ENCODE measurements at places on chromosomes 3 and 15.

DNA sequence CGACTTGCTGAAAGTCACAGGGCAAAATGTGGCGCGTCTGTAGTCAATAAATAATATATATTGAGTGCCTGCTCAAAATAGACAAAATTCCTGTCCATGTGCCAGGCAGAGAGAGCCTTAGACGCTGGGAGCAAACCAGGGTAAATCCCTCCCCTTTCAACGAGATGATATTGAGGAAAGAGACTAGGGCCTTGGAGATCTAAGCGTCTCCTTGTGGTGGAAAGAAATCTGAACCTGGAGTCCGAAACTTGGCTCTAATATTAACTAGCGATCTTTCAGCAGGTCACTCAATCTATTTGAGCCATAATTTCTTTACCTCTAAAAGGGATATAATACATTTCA, 348 bp upstream of the DPP8 start:
- DNase-seq = no peak

- DNase-seq = peak; percentile 99
These were observed 42.1 kb downstream of the GOLGA6A start for GRCh38 chr15:74040109-74040850.

- no peak for DNase-seq
These were observed 53.7 kb downstream of the RGMA start for GRCh38 chr15:93035092-93035915.

DNA sequence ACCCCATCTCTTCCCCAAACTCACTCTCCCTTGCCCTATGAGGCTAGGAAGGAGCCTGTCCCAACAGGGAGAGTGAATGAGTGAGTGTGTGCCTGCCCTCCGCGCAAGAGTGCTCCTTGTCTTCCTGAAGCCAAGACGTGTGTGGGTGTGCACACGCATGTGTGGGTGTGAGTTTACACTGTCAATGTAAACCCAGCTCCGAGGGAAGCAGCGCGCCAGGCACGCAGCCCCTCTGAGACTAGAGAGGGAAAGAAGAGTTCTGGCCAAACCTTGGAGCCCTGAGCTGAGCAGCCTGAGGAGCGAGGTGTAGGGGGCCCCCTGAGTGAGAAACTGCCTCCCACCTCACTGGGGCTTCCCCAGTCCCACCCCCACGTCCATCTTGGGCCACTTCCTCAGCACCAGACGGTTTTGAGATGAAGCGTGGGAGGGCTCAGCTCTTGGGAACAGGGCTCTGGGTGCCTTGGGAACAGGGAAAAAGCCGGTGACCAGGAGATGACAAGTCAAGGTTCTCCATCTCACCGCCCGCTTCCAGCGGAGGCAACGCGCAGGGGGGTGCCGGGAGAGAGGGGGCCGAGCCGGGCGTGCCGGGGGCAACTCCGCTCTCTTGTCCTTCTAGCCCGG, 5.1 kb downstream of the MECOM start:
- peak; percentile 41 for DNase-seq

GRCh38 chr3:146883288-146883687, 278.1 kb upstream of the PLSCR5 start:
- DNase-seq = no peak

GRCh38 chr3:113758389-113759024, 11.7 kb downstream of the ATP6V1A start:
- peak; percentile 60 for DNase-seq

DNA sequence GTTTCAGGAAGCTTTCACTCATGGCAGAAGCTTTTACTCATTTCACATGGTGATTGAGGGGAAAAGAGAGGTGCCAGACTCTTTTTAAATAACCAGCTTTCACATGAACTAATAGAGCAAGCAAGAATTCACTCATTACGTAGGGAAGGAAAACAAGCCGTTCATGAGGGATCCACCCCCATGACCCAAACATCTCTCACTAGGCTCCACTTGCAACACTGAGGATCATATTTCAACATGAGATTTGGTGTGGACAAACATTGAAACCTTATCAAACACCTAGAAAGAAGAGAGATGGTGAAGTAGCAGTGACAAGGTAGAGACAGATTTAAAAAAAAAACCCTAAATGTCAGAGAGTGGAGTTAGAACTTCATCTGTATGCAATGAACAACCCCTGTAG, 408.6 kb upstream of the PDZRN3 start:
- DNase-seq = no peak

DNA sequence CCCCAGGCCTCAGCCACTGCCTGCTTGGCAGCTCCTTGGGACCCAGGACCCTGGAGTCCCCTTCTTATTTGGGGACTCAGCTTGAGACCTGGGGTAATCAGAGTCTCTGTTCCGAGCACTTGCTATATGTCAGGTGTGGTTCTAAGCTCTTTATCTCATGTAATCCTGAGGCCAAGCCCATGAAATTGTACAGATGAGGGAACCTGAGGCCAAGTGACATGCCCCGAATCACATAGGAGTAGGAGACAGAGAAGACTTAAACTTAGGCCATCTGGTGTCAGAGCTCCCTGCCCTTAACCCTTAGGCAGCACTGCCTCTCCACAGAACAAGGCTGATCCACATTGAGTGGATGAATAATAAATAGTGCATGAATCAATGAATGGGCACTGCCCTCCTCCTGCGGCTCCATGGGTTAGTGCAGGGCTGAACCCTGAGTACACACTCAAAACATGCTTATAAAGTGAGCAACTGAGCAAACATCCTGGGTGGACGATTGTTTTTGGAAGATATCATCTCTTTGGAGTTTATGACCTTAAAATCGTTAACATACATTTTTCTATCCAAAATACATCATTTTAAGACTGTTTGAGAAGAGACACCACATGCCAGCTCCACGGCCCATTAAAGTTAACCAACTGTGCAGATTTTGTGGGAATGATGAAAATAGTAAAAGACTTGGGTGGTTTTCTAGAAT, 33.2 kb upstream of the IQSEC1 start:
- DNase-seq = no peak

DNA sequence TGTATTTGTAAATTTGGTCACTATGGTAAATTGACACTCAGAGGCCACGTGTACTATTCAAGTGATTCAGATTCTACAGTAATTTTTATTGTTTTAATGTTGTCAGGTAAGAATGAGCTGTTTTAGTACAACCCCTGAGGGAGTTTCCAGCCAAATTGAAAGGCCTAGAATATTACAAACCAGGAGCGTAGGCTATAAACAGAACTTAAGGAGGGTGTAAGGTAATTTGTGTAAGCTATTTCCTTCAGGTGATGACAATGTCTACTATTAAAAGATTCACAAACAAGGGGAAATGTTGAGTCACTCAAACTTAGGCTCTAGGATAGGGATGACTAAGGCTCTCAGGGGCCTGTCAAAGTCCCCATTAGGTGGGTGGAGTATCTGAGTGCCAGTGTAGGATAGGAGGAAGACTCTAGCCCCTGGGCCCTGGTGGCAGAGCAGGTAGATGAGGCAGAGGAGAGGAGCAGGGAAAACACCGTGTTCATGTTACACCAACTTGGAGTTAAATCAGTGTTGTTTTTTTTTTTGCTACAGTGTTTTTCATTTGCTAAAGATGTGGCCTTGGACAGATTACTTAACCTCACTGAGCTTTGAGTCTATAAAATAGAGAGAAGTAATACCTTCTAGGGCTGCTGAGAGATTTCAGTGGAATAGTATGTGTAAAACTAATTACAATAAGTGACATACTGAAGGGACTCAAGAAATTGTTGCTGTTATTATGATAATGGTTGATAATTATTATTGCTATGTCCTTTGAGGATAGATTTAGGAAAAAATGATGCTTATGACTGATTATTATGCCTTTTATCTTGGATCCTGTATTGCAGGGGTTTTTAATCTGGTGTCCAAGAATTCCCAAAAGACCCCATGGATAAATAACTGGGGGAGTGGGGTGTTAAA, 10.3 kb downstream of the TM4SF1 start:
- DNase-seq = peak; percentile 62

- no peak for DNase-seq
These were observed 76.8 kb upstream of the ARL6 start for GRCh38 chr3:97687734-97688133.

- DNase-seq = no peak
These were observed 142.3 kb upstream of the TPM1 start for GRCh38 chr15:62900071-62900802.

DNA sequence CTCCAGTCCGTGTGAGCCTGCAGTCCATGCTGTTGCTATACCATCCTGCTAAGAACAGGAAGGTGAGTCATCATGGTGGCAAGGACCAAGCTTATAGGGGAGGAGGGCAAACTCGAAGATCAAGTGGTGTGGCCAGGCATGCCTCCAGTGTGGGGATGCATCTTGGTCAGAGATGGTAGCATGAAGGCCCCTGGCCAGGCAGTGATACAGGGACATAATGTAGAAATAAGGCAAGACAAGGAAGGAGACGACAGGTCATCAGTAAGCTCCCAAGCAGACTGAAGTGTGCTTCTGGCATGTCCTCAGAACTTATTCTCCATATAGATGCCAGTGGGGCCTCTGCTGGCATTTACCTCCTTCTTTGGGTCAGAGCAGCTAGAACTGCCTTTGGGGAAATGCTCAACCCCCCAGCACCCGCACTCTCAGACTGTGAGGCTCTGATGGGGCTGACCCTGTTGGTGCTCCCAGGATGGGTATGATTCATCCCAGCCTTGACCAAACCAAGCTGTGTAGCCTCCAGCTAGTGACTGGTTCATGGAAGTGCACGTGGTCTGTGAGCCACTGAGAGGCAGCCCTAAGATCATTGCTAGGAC, 52.5 kb upstream of the ATP2B2 start:
- DNase-seq = peak; percentile 31

GRCh38 chr3:71563827-71564226, 19.7 kb downstream of the FOXP1 start:
- no peak for DNase-seq
